ENCODE measurements at places on chromosomes 12 and 14.

- DNase-seq, result no peak
These were observed 49.3 kb downstream of the AACS start for GRCh38 chr12:125114365-125115141.

DNA sequence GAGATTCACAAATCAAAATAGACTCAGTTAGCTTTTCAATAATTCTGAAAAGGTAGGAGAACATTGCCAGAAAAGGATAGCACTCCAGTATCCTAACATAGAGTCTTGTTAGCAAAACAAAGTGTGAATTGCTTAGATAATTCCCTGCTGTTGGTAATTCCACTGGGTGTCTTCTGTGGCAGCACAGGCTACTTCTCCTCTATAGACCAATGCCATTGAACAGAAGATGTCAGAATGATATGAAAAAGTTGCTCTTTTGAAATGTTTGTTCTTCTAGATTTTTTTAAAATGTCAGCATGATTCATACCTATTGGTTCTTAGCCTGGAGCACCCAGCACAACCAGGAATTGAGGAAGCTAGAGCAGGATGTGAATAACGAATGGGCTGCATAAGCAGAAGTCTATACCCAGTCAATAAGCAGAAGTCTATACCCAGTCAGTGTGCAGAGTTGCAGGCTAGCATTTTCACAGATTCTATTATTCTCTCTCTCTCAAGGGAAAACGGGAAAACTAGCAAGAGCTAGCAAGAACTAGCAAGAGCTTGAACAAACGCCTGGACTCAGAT, 112.8 kb downstream of the SYT1 start:
- no peak for DNase-seq

DNA sequence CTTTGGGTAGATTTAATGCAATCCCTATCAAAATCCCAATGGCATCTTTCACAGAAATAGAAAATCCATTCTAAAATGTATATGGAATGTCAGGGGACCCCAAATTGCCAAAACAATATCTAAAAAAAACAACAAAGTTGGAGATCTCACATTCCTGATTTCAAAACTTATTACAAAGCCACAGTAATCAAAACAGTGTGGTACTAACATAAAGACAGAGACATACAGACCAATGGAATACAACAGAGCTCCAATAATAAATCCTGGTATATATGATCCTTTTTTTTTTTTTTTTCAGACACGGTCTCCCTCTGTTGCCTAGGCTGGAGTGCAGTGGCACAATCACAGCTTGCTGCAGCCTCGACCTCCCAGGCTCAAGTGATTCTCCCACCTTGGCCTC, 4.7 kb downstream of the TMBIM4 start:
- no peak for DNase-seq

DNA sequence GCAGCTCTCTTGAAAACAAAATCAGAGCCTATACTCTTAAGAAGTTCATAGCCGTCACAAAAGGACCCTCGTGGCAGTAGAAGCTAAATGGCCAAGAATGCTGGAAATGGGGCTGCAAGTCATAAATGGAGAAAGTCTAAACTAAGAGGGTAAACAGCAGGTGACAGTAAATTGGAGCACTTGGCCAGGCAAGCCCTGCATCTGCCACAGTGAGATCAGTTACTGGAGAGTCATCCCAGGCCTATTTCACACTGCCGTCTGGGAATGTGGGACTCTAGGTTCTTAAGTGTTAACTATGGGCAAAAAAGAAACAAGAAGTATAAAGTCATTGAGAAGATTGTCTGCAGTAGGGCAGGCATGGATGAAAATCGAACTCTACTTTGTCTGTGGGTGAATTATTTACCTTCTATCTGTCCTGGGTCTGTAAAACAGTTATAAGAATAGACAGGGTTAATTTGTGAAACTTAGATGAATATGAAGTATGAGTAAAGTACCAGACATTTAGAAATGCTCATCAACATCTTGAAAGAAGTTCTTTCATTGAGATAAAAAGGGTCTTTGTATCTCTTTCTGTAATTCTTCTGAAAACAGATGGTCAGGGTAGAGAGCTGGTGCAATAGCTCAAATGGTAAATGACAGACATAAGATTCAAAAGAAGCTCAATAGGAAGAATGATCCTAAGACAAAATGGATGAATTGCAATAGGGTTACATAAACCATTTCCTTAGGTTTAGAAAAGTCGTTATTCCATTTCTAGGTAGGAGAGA, 792.5 kb downstream of the DIO2 start:
- DNase-seq, result no peak

DNA sequence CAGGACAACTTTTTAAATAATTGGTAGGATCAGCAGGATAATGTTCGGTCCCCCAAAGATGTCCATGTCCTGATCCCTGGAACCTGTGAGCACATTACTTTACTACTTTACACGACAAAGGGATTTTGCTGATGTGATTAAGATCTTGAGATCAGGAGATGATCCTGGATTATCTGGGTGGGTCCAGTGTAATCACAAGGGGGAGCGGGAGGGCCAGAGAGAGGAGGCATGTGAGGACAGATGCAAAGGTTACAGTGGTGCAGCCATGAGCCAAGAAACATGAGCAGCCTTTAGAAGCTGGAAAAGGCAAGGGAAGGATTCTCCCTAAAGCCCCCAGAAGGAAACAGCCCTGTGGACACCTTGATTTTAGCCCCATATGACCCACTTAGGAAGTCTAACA, 33.1 kb downstream of the KCNK10 start:
- DNase-seq, result no peak

DNA sequence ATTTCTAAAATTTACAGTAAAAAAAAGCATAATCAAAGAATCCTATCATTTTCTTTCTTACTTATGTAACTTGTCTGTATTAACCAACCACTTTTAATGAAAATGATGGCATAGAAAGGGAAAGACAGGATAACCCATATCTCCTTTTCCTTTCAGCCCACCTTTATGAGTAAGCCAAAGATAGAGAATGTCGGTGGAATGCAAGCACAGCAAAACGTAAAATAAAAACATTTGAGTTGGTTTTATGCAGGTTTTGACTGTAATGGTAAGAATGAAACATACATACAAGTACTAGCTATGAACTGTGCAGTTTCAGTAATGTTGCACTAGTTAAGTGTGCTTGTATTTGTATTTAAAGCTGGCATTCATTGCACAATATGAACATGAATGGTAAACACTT, 360.3 kb downstream of the FOXG1 start:
- DNase-seq, result no peak

DNA sequence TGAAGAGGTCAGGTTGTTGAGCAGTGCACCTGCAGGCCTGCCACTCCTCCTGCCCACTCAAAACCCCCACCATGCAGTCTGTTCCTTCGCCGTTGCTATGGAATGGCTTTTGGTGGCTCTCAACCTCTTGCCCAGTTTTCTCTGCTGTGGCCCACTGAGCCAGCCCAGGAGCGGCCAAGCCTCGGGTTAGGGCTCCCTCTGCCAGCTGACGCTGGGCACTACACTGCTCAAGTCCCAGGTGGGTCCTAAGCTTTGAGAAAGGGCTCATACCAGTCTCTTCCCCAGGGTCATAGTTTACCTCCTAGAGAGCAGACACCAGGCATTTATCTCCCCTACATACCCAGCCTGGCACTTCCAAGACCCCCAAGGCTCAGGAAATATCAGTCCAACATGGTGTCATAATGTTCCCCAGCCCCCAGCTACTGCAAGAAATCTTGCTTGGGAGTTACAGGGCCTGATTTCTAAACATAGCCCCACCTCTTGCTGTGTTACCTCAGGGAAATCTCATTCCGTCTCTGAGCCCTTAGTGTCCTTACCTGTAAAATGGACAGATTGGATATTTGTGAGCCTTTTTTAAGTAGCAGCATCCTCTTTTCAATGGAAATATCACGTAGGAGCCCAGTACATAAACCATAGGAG, 59.4 kb downstream of the TSPAN11 start:
- no peak for DNase-seq

DNA sequence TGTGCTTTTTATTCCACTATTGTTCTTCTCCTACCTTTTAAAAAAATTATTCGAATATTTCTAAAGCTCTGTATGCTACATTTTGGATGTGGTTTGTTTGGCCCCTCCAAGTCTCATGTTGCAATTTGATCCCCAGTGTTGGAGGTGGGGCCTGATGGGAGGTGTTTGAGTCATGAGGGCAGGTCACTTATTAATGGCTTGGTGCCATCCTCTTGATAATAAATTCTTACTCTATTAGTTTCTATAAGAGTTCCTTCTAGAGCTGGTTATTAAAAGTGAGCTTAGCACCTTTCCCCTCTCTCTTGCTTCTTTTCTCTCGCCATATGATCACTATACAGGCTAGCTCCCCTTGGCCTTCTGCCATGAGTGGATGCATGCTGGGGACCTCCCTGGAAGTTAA, 445.6 kb upstream of the PDE3A start:
- DNase-seq, result no peak

- DNase-seq, result no peak
These were observed 180.3 kb downstream of the ETV6 start for GRCh38 chr12:11829764-11830194.

GRCh38 chr12:70052476-70052875, 190.8 kb upstream of the CNOT2 start:
- no peak for DNase-seq

- no peak for DNase-seq
These were observed 20.9 kb upstream of the PPP1CC start for GRCh38 chr12:110763583-110763982.

GRCh38 chr14:101188571-101188915, 285.0 kb upstream of the RTL1 start:
- DNase-seq, result no peak

- peak; percentile 38 for DNase-seq
These were observed 152.2 kb upstream of the HIF1A start for GRCh38 chr14:61542848-61543790.

DNA sequence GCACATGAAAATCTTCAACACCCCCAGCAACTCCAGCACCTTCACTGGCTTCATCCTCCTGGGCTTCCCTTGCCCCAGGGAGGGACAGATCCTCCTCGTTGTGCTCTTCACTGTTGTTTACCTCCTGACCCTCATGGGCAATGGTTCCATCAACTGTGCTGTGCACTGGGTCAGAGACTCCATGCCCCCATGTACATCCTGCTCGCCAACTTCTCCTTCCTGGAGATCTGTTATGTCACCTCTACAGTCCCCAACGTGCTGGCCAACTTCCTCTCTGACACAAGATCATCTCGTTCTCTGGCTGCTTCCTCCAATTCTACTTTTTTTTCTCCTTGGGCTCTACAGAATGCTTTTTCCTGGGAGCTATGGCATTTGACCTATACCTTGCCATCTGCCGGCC, 11.5 kb upstream of the OR11G2 start:
- peak; percentile 8 for DNase-seq

- DNase-seq, result no peak
These were observed 124.3 kb downstream of the PIWIL1 start for GRCh38 chr12:130461839-130462557.

- DNase-seq, result no peak
These were observed 69.4 kb upstream of the GSC start for GRCh38 chr14:94839348-94839747.

DNA sequence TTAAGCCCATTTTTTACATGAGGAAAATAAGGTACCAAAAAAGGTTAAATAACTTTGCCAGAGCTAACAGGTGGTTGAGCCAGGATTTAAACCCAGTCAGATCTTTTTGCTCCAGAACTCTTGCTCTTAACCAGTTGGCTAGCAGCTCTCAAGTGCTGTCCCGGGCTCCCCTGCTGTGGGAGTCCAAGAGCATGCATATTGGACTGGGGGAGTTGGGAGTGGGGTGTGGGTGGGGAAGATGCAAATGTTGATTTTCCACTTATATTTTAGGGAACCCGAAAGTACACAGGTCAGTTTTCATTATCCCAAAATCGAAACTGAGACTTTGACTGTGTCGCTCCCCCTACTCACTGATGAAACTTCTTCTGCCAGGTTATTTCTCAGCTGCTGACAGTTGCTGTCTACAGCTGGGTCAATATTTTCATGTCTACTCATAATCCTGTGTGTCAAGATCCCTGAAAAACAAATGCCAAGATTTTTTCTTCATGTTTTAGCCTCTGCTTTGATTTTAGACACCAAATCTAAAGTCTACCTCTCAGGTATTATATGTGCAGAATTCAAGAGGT, 172.3 kb upstream of the TMPO start:
- no peak for DNase-seq
